ENCODE measurements at places on chromosomes 3 and 15. TPM values are rescaled to one million over a fixed set of nuclear protein-coding genes. Genes with fewer than 3 reads are reported as not detected.

TPRG1 gene
- 0.28 TPM for total RNA-seq

OR4F15 gene
- not detected for total RNA-seq

PRKAR2A gene
- 21.3 TPM for total RNA-seq

SPATA12 gene
- 0.52 TPM for total RNA-seq

FEZF2 gene
- total RNA-seq, result not detected

HHLA2 gene
- total RNA-seq, result 0.08 TPM

TBC1D23 gene
- 12.0 TPM for total RNA-seq

HDAC11 gene
- 7.5 TPM for total RNA-seq
